ENCODE measurements at places on chromosomes 7 and 10.

DNA sequence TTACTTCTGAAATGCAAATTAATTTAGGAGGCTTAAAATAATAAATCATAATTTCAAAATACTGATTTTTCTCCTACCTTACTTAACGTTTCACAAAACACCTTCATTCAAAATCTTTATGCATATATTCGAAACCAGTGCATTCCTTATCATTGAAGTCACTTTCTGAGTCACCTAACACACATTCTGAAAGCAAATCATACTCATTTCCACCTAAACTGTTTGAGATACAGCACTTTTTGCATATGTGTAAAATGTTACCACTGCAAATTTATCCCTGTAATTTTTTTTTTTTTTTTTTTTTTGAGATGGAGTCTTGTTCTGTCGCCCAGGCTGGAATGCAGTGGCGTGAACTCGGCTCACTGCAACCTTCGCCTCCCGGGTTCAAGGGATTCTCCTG lies 15.7 kb downstream of the PPP3CB start:
- no peak for DNase-seq

- no peak for DNase-seq
Observed at GRCh38 chr7:64574540-64575099, 11.7 kb upstream of the ZNF680 start.

DNA sequence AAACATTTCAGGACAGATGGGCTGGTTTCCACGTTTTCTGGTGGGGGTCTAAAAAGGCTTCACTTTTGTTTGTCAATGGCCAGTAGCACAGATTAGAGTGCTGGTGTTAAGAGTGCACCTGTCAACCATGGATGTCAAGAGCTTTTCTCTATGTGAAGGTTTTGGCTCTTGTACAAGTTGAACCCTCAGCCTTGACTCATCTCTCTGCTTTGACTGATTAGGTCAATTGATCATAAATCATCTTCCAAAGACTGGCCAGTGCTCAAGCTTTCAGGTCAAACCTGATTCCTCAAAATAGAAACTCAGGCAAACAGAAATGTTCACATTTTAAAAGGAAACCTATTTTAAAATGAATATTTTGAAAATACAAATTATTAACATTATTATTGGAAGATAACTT lies 59.6 kb upstream of the SP4 start:
- no peak for DNase-seq

GRCh38 chr7:158582089-158582456 lies 5.5 kb downstream of the PTPRN2 start:
- no peak for DNase-seq

GRCh38 chr10:30124704-30125103 lies 65.3 kb upstream of the JCAD start:
- DNase-seq = no peak

- DNase-seq = no peak
Observed at GRCh38 chr10:62019685-62020359, 118.3 kb downstream of the ARID5B start.

- no peak for DNase-seq
Observed at GRCh38 chr7:151204383-151205032, 5.8 kb downstream of the H2BK1 start.

GRCh38 chr7:13982940-13983677 lies 6.4 kb downstream of the ETV1 start:
- no peak for DNase-seq

- no peak for DNase-seq
Observed at GRCh38 chr10:73893426-73893825, 17.5 kb upstream of the PLAU start.

DNA sequence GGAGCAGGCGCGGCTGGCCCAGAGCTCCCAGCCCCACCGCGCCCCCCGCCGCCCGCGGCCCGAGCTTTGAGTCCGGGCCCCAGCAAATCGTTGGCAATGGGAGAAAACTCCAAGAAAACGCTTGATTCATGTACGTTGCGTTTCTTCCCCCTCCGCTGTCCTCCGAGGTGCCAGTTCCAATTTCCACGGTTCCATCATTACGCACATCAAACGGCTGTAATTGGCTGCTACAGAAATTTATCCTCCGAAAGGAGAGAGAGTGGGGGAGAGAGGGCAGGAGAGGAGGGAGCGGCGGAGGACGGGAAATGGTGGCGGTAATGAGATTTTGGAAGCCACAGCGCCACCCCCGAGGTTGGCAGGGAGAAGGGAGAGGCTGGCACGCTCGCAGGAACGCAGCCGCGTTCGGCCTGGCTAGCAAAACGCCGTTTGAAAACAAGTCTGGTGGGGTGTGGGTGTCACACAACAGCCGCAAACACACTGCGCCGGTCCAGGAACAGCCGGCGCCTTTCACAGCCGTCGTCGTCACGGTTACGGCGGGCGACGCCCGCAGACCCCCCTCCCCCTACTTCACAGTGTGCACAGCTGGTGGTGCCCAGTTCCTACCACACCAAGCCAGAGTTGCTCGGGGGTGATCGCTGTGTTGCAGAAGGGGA lies 57.5 kb downstream of the UNCX start:
- DNase-seq = no peak

DNA sequence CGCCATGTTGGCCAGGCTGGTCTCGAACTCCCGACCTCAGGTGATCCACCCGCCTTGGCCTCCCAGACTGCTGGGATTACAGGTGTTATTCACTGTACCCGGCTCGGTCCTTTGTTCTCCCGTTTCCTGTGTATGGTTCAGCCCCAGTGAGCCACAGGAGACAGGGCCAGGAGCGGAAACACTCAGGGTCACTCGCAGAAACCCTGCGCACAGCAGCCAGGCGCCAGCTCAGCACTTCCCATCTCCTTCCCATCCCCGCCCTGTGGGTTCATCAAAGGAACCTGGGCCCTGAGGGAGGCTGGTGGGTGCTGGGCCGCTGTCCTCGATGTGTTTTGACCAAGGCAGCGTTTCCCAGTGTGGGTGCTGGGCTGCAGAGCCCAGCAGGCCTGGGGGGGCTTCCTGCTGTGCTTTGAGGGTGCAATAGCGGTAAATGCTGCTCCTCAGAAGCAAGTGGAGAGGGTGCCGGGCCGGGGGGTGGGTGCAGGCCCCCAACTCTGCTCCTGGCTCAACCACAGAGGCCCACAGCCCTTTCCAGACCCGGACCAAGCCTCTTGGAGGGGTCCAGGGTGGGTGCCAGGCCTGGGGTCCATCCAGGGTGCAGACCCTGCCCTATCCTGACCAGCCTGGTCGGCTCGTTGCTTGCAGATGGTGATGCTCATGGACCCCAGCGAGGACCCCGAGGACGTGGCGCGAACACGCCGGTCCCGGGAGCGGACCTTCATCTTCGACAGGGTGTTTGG lies 15.3 kb upstream of the CHST12 start:
- DNase-seq = no peak

- DNase-seq = no peak
Observed at GRCh38 chr10:8628351-8628750, 573.9 kb downstream of the GATA3 start.

DNA sequence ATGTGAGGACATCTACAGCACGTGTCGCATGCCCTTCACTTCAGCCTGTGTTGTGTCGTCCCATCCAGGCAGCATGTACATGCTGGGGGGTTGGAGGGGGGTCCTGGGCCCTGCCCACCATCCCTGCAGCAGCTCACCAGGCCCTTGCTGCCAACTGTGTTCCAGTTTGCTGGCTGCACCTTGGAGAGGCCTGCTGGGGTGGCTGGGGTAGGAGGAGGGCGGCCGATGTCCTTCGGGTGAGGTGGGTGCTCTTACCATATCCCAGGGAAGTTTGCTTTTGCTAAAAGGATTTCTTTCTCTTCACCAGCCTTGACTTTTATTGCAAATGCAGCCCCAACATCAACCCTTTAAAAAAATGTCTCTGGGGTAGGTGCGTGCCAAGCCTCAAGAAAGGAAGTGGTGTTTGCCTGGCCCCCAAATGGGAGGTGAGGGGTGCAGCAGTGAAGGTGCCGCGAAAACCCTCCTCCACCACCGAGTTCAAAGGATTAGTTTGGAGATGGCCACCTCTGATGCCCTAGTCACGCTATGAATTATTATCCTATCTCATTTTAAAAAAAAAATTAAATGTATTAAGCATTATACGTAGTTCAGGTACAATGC lies 165.8 kb upstream of the KLF6 start:
- no peak for DNase-seq

GRCh38 chr10:132709471-132709951 lies 76.4 kb downstream of the NKX6-2 start:
- no peak for DNase-seq

DNA sequence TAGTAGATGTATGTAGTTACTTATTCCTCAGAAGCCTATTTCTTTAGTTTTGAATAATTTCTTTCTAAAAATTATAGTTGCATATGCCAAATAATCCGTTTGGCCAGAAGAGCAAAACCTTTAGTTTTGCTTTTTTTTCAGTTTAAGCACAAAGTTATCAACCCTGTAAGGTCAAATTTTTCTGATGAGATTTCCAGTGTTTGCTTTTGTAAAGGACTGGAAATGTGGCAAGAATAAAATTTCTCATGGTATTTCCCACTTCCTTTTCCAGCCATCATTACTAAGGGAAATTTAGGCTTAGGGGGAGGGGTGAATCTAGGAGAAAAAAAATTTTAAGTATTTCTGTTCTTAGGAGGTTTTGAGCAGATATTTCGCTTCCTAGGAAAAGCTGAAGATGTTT lies 7.6 kb downstream of the CALD1 start:
- no peak for DNase-seq

DNA sequence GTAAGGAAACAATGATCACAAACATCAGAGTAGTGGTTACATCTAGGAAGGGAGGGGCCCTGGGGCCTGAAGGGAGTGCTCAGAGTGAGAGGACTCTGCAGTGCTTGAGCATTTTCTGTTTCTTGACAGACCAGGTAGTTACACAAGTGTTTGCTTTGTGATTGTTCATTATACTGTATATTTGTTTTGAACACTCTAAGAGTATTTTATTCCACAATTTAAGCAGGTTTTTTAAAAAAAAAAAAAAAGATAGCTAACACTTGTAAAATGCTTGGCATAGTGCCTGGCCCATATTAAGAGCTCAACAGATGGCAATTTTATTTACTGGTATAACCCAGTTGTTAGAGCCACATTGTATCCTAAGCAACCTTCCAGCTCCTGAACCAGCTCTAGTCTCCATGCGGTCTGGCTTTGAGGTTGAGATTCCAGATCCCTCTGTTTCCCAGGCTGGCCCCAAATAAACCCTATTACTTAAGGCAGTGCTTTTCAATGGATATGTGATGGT lies 20.1 kb upstream of the ATXN7L1 start:
- DNase-seq = no peak

DNA sequence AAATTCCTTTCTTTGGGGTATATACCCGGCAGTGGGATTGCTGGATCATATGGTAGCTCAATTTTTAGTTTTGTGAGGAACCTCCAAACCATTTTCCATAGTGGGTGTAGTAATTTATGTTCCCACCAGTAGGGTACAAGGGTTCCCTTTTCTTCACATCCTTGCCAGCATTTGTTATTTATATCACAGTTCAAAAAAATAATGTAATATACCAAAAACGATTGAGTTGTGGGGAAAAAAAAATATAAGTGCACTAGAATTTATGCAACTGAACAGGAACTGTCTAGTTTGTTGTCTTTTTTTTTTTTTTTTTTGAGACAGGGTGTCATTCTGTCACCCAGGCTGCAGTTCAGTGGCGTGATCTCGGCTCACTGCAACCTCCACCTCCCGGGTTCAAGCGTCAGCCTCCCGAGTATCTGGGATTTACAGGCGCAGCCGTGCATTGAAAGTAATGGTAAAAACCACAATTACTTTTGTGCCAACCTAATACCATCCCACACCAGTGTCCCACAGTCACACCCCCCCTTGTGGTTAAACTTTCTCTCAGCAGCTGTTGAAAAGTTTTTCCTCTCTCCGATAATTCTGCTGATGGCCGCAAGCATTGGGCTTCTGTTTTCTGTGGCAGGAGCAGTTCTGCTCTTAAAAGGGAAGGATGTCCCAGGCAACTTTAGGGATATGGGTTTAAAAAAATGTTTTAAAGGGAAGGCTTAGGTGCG lies 6.8 kb upstream of the LAT2 start:
- peak; percentile 14 for DNase-seq

DNA sequence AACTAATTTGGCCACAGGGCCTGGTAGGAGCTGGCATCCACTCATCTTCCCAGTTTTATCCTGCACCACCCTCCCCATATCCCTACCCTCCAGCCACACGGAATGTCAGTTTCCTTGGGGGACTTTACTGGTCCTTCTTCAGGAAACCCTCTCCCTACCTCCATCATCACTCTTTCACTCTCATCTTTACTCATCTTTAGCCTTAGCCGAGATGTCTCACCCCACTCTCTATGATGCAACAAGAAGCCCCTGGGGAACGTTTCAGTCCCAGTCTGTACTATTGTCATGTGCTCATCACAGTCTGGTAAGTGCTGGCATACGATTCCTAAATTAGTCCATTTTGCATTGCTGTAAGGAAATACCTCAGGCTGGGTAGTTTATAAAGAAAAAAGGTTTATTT lies 34.9 kb upstream of the TMEM248 start:
- no peak for DNase-seq

DNA sequence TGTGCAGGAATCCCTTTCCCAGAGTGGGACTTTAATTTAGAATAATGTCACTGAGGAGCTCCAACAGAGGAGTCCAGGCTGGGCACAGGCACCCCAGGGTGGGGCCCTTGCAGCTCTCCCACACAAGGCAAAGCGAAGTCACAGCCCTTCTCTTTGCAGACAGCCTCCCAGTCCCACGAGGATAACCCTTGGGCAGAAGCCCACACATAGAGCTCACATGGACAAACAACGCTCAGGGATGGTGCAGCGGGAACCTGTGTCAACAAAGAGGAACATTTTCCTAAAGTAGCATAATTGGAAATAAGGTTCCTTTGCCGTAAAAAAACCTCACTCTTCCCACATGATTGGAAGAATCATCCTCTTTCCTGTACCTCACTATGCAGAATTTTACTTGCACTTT lies 29.3 kb upstream of the GGCT start:
- no peak for DNase-seq

DNA sequence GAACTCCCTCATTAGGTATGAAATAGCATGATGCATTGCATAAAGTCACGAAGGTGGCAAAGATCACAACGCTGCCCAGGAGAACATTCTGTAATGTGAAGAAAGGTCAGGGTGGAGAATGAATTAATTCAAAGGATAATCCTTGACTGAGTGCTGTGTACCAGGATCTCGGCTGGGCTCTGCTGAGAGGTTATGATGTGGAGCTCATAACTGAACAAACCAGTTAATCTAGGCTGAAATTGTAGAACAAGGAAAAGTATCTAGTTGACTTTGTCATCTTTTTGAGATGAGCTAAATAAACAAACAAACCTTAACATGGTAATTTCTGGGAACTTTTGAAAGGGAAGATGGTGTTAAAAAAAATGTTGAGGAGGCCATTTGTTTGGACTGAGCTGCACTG lies 6.1 kb downstream of the MSMB start:
- no peak for DNase-seq

GRCh38 chr10:26858707-26859034 lies 2.1 kb downstream of the ABI1 start:
- DNase-seq = no peak

DNA sequence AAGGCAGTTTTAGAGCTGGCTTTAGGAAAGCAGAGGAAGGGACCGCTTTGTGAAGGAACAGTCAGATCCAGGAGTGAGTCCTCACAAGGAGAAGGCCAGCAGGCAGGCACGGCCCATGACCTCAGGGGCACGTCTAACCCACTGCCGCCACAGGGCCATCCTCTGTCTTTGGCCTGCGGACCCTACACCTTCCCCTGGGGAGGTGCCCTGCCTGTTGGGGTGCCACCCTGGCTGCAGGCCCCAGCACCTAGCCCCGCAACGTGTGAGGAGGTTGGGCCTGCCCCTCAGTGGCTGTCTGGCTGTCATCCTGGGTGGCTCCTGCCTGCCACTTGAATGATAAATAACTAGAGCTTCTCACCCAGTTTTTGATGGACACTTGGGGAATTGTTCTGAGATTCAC lies 31.0 kb upstream of the TRIM8 start:
- DNase-seq = no peak
